ENCODE measurements at places on chromosomes 3 and 15.

- DNase-seq, result no peak
These were observed 15.8 kb upstream of the SST start for GRCh38 chr3:187685948-187686347.

GRCh38 chr3:15479400-15480224, 41.9 kb downstream of the COLQ start:
- DNase-seq, result no peak

DNA sequence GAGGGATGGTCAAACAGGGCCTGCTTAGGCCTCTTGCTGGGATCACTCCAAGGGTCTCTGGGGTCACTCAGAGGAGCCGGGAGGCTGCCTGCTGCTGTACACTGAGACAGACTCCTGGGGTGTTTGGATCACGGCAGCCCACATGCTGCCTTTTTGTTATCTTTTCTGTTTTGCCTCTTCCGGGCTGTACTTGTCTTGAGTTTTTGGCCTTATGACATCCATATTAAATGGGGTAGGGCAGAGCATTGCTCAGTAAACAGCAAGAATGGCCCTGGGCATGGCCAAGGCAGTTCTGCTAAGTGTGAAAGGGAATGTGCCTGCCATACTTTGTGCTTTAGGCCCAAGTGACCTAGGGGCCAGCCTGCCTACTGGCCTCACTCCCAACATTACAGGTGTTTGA, 771 bp upstream of the ENTPD3 start:
- DNase-seq, result no peak

- no peak for DNase-seq
These were observed 3.7 kb downstream of the IGF2BP2 start for GRCh38 chr3:185820973-185821758.

DNA sequence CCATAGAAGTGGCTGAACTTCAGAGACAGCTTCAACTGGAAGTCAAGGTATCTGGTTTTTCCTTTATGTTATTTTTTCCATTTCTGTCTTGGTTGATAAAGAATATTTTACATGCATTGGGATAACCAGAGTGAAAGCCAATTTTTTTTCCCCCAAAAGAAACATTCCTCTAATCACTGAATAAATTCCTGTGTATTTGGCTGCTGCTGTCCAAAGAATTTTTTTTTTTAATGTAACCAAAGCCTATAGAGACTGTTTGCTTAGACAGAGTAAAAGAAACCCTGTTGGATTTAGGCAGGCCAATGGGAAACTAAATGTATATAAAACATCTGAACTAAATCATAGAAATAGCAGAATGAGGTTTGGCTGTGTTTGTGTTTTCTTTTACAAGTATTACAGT, 75.2 kb downstream of the CGNL1 start:
- no peak for DNase-seq

DNA sequence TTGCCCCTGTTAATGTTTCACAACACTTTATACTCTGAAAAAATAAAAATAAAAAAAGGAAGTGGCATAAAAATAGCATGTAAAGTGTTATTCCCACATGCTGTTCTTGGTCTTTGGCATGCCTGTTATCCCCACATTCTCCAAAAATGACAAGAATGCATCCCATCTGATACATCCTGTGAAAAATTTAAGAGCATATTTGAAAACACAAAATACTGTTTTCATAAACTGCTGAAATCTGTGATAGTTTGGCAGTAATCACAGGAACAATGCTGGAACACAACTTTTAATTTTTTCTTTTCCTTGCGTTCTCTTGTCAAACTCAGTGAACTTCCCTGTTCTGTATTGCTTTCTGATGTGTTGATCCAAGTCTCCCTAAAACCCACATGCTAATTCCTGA, 288.8 kb downstream of the ROBO2 start:
- no peak for DNase-seq
